ENCODE measurements at places on chromosomes 11 and 22.

DNA sequence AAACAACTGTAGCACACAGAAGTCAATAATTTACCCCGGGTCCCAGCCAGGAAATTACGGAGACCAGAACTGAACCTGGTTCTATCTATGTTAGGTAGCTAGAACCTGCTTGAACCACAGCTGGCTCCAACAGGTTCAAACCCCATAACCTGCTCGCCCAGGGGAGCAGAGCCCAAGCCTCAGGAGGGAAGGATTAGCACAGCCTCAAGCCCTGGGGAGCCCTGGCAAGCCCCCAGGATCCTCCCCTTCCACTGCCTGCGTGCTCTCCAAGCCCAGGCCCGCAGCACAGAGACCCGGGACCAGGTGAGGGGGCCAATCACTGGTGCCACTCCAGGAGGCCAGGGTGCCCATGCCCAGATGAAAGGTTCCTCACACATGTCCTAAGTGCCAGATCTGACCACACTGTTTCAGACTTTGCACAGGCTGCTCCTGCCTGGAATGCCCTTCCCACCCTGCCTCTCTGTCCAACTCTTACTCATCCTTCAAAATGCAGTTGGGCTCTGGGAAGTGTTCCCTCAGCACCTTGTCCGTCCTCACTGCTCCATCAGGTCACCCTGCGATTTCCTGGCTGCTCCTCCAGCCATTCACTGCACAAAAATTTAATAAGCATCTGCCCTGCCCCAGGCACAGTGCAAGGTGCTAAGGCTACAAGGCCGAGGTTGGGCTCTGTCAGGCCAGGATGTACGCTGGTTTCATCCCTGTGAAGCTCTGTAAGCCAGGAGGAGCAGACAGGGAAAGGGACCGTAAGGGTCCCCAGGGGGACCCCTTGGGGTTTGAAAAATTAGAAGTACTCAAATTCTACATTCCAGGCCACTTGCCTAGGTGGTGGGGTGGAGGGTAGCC is 32.2 kb downstream of the ARRB1 start:
- no peak for DNase-seq

- no peak for DNase-seq
Observed at GRCh38 chr11:5524756-5525155, 8.3 kb upstream of the UBQLNL start.

DNA sequence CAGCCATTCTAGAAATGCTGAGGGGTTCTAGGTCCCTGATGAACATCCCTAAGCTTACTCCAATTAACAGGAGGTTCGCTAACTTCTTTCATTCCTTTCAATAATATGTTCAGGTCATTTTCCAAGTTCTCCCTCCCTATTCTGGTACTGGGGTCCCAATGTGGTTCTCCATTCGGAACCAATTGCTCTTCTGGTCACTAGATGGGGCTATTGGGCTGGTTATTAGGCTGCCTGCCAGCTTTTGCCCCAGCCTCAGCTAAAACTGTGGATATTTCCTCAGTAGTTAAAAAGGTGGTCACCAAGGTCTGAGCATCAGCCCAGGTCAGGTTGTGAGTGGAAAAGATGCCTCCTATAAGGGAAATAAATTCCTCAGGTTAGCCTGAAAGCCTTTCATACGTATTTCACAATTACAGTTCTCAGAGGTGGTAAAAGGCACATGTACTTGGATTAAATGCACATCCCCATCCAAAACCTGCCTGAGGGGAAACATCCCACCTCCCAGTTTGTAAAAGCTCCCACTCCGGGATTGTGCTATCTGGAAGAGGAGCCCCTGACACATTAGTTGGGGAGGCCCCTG is 161.1 kb upstream of the CCDC179 start:
- peak; percentile 0 for DNase-seq

GRCh38 chr22:48486134-48486532 is 1341.5 kb downstream of the BRD1 start:
- DNase-seq, result no peak

GRCh38 chr11:30505603-30506002 is 80.5 kb downstream of the MPPED2 start:
- no peak for DNase-seq

DNA sequence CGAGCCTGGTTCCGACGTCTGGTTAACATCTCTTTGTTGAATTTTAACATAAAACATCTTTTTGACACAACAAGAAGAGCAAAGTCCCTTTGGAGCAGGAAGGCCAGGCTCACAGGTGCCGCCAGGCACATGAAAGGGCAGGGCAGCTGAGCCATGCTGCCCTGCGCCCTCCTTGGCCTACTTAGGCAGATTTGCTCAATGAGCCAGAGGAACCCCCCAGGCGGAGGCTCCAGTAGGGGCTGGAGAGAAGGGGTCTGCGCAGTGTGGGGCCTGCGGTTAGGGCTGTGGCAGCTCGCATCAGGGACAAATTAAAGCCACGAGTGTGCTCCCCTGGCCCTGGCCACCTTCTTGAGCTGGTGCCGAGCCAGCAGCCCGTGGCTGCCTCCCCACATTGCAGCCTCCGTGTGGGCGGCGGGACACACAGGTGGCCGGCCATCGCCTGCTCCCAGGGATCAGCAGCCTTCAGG is 9.9 kb upstream of the SLC22A12 start:
- DNase-seq, result no peak

DNA sequence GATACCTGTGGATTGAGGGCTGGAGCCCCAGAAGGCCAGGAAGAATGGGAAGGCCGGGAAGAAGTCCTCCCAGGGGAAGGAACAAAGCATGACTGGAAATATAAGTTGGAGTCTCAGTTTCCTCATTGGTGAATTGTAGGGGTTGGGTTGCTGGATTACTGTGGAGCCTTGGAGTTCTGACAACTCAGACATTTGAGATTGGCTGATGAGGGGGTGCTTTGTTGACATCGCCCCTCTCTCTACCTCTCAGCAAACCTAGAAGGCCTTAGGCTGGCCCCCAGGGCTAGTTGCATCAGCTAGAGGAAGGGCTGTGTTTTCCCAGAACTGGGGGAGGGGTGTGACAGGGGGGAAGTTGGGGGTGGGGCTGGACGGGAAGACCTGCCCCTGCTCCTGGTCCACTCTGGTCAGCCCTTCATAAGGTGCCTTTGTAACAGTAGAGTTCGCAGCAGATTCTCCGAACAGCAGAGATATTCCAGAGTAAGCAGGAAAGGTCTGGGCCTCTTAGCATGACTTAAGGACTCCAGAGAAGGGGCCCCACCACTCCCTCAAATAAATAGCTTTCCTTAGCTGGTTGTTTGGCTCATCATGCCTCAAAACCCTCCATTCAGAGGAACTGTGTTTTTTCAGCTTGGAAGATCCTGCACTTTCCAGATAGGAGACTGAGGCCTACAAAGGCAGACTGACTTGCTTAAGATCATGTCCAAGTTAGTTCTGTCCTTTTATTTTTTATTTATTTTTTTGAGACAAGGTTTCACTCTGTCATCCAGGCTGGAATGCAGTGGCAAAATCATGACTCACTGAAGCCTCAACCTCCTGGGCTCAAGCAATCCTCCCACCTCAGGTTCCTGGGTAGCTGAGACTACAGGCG is 12.5 kb upstream of the THRSP start:
- DNase-seq, result no peak

- DNase-seq, result no peak
Observed at GRCh38 chr11:106381895-106382294, 304.4 kb downstream of the AASDHPPT start.

DNA sequence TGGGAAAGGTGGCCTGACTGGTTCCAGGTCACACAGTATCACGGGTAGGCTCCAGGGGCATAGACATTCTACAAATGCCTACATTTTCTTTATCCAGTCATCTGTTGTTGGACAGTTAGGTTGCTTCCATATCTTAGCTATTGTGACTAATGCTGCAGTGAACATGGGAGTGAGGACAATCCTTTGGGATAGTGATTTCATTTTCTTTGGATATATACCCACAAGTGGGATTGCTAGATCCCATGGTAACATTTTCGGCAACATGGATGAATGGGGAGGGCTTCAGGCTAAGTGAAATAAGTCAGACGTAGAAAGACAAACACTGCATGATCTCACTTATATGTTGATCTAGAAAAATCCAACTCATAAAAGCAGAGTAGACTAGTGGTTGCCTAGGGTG is 744.3 kb downstream of the NTM start:
- DNase-seq, result no peak

DNA sequence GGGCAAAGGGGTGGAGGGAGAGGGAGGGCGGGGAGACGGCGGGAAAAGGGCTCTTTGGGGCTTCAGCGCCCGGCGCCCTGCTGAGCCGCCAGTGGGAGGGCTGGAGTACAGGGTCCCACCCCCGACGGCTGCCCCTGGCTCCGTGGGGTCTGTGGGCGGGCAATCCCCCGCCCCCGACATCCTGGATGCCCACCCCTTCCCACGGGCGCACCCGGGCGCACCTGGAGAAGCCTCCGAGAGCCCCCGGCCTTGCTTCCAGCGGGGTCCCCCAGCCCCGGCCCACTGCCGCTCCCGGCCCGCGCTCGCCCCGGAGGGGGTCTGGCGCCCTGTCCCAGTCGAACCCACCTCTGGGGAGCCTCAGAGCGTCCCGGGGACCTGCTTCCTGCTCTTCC is 394 bp downstream of the CHRM4 start:
- no peak for DNase-seq

DNA sequence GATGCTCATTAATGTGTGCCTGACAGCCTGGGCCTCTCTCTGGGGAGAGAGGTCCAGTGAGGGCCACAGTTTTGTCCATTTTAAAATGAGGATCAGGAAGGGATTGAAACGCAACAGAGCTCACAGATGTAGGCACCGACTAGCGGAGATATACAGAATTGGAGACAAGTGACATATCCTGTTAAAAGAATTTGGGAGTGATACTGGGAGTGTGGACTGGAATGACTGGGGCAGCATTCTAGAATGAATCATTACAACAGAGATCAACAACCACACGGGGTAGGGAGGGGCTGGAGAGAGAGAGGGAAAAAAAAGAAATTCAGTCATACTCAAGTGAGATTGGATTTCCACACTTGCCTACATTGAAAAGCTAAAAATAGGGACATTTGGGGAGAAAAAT is 2.5 kb upstream of the NCAM1 start:
- DNase-seq, result no peak

GRCh38 chr22:39388261-39389011 is 11.1 kb upstream of the TAB1 start:
- peak; percentile 62 for DNase-seq

DNA sequence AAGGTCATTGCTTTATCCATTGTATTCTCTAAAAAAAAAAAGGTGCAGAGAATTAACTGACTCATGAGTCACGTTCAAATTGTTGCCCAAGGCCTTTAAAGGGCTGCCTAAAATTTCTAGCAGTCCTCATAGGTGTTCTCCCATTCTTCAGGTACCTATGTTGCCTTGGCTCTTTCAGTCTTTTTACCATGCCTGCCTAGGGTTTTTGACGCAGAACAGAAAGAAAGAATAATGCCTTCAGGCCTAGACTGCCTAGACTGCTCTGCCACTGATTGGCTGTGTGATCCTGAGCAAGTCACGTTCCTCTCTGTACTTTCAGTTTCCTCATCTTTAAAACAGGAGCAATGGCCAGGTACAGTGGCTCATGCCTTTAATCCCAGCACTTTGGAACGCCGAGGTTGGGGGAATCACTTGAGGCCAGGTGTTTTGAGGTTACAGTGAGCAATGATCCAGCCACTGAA is 21.5 kb downstream of the CTSC start:
- no peak for DNase-seq

GRCh38 chr22:21669026-21669425 is 3.2 kb downstream of the PPIL2 start:
- DNase-seq, result no peak

DNA sequence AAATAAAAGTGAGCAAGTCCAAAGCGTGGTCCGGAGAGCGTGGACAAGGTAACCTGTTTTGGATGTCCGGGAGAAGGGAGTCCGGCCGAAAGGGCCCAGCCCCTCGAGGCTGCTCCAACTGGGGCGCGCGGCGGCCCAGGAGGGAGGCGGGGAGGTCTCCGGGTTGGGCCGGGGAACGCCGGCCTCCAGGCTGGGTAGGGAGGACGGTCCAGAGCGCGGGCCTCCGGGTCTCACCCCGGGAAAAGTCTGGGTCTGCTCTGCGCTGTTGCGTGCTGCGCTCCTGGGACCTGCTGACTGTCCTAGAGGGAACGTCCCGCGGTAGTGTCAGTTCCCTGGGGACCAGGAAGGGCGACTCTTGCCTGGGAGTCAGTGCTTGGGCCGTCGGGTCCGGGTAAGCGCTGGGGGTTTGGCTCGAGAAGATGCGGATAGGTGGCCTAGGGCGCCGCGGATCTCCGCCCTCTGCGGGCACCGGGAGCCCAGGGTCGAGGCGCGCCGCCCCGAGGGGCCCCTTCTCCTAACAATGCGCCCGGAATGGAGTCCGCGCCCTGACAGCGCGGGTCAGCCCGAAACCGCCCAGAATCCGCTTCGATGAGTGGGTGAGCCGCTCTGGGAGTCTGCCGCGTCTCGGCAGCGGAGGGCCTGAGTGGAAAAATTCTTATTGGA is 988 bp upstream of the FLI1 start:
- DNase-seq, result peak; percentile 58

- DNase-seq, result peak; percentile 56
Observed at GRCh38 chr22:41770715-41771468, 29.6 kb upstream of the CCDC134 start.

GRCh38 chr22:36424901-36425579 is 37.3 kb upstream of the MYH9 start:
- peak; percentile 32 for DNase-seq

GRCh38 chr11:31797190-31798056 is 13.7 kb downstream of the PAX6 start:
- DNase-seq, result no peak

DNA sequence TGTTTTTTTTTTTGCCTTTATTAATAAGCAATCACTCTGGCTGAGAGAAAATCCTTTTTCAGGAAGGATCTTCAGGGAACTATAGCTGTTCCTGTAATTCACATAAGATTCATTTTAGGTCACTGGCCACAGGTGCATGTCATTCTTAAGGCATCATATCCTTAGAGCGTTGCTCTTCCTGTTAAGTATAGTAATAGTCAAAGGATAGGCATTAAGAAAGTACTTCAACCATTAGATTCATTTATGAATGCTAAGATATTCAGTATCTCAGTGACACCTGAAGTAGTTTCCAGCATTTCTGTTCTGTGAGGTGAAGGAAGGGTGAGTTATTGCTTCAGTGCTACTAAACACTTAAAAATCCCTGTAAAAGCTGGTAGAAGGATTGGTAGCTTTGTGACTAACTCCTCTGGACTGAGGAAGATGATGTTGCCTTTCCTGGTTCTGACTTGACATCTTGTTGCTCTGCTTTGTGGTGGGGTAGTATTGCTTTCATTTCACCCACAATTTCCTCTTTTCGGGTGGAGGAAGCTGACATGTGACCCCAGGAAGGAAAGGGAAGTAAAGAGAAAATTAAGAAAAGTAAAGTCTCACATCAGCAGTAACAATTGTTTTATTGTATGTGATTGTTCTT is 34.7 kb downstream of the RNF169 start:
- peak; percentile 93 for DNase-seq

All from inflammatory macrophage treated with lipopolysaccharide for 4 hours (primary cell).